ENCODE measurements at places on chromosomes 2 and 18.

GRCh38 chr2:113124984-113125855 is 2.2 kb upstream of the IL1RN start:
- DNase-seq = no peak

GRCh38 chr2:168457190-168457895 is 1.3 kb downstream of the CERS6 start:
- DNase-seq = no peak

DNA sequence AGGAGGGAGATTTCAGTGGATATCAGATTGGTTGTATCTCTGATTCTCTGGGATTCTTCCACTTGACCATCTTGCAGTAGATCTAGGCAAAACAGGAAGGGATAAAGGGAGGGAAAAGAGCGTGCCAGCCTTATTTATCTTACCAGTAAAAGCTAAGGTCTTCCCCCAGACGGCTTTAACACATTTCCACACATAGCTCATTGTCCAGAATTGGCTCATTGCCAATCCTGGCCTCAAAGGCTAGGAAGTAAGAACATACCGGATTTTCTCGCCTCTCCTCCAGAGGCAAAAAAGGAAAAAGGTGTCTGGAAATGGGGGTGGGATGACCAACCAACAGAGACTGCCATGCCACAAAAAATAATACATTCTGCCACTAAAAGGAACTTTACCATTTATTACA is 411.6 kb upstream of the NRP2 start:
- no peak for DNase-seq

GRCh38 chr2:209845666-209846065 is 74.0 kb downstream of the UNC80 start:
- no peak for DNase-seq
